ENCODE measurements at places on chromosomes 2 and 18.

- DNase-seq: no peak
Observed at GRCh38 chr2:174172802-174173355, 75.5 kb downstream of the OLA1 start.

- DNase-seq: no peak
Observed at GRCh38 chr2:221655300-221655699, 83.2 kb upstream of the EPHA4 start.

DNA sequence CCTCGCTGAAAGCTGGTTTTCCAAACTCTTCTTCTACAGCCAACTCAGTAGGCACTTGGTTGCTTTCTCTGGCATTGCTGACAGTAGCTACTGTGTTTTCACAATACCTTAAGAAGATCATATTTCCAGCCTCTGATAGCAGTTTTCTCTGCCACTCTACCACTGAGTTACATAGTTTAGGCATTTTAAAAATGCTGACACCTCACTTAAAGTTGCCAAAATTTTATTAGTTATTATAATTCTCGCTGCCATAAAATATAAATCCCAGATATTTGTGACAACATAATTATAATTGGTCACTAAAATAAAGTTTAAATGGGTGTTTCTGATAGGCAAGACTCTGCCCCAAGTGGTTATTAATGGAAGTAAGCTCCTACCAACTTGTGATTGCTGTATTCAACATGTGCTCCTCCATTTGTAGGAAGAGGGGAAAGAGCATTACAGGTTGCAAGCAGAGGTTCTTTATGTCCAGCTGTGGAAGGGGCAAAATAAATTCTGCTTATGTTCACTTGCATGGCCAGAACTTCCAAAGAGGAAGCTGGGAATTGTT is 1202.8 kb downstream of the CNTNAP5 start:
- DNase-seq: no peak

DNA sequence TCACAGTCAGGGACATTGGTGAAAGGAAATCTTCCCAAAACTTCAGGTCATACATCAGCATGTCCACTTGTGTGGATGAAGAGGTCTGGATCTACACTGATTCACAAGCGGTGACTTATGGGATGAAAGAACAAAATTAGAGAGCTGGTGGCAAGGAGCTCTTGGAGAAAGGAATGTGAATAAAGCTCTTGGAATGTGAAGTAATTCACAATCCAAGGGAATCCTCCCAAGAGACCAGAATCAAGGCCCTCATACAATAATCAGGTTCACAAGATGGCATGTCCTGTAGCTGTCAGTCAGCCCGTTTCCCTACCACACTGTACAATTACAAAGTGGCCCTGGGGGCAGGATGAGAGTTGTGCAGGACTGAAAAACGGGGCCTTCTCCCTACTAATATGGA is 96.2 kb downstream of the MRPS9 start:
- no peak for DNase-seq

- no peak for DNase-seq
Observed at GRCh38 chr2:139495851-139496250, 715.7 kb upstream of the NXPH2 start.

GRCh38 chr2:232887171-232887850 is 17.2 kb downstream of the SNORC start:
- no peak for DNase-seq

- DNase-seq: no peak
Observed at GRCh38 chr2:16774980-16775898, 109.6 kb upstream of the CYRIA start.

DNA sequence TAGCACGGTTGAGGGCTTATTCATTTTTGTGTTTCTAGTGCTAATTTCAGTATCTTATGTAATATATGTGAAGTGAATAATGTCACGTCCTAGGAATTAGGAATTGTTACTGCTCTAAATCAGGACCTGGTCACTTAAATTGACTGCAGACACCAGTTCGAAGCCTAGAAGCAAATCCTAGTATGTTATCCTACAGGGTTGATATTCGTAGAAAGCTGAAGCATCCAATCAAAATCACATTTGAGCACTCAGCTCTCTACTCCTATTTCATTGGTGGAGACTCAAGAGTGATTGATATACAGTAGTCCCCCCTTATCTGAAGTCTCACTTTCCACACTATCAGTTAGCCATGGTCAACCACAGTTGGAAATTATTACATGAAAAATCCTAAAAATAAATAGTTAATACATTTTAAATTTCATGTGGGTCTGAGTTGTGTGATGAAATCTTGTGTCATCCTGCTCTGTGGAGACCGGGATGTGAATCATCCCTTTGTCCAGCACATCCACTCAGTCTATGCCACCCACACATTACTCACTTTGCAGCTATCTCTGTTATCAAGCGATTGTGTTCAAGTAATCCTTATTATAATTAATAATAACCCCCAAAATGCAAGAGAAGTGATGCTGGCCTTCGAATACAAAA is 35.2 kb upstream of the SCN9A start:
- peak; percentile 91 for DNase-seq

DNA sequence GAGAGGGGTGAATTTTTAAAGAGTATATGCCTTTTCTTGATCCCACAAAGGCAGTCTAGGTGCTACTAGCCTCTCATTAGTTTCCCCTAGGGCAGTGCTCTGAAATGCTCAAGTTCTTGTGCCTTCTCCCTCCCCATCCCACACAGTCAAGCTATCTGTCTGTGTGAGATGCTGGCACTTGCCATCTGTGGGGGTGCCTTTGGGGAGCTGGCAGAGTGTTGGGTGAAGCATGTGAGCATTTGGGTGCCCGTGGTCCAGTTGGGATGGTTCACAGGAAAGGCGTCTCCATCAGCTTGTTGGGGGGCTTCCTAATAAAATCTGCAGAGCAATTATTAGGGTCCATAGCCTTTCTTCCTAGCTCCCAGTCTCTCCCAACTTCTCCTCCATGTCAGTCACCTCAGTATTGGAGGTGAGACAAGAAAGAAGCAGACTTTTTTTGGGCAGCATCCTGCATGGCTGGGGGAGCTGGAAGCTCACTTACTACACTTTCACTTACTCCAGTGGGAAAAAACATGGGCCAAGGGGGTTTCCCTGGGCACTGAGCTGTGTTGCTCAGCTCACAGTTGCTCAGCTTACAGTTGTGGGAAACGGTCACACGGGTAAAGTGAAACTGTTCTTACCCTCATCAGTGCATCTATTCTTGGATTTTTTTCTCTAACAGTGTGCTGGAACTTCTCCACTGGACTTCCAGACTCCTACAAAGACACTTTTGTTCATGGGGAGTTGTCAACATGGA is 29.3 kb downstream of the COLEC11 start:
- no peak for DNase-seq

DNA sequence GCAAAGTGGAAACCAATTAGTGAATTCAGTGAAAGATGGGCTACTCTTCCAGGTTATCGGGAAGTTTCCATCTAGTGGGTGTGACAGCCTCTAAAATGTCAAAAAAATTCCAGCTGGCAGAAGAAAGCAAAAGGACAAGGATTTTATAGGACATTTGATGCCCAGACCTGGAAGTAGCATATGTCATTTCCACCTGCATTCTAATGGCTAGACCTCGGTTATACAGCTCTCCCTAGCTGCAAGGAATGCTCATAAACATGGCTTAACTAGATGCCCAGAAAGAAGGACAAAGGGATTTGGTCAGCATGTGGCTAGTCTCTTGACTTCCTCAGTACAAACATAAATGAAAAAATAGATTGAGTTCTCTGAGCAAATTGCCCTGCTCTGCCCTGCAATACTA is 215.4 kb downstream of the NYAP2 start:
- no peak for DNase-seq

DNA sequence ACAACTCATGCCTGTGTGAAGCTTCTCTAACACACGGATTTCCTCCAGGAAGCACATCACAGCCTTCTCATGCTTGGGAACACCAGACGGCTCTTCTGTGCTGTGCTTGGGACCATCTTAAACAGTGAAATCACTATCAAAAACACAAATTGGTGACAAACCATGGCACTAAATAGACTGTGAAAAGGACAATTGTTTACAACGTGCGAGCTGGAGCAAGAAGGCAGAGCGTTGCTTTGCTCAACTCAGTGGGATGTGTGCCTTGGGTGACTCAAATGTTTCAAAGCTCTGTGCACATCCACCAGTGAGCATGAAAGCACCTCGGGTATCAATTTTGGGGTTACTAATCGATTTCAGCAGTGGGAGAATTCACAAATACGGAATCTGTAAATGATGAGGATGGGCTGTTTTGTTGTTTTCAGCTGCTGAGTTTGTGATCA is 182.4 kb upstream of the ARL4C start:
- no peak for DNase-seq

DNA sequence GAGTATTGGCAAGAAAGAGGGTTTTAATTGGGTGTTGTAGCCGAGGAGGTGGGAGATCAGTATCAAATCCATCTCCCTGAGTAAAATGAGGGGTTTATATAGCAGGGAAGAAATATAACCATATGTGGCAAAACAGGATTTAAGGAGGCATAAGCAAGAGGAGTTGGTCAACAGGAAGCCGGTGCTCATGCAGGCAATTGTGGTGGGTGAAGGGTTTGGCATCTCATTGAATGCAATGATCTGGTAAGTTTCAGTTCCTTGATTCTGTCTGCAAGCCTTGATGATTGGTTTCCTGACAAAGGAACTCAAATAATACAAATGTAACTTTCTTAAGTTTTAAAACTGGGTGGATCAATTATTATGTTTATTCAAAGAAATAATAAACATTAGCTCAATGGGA is 564.4 kb upstream of the LINC00305 start:
- DNase-seq: no peak

DNA sequence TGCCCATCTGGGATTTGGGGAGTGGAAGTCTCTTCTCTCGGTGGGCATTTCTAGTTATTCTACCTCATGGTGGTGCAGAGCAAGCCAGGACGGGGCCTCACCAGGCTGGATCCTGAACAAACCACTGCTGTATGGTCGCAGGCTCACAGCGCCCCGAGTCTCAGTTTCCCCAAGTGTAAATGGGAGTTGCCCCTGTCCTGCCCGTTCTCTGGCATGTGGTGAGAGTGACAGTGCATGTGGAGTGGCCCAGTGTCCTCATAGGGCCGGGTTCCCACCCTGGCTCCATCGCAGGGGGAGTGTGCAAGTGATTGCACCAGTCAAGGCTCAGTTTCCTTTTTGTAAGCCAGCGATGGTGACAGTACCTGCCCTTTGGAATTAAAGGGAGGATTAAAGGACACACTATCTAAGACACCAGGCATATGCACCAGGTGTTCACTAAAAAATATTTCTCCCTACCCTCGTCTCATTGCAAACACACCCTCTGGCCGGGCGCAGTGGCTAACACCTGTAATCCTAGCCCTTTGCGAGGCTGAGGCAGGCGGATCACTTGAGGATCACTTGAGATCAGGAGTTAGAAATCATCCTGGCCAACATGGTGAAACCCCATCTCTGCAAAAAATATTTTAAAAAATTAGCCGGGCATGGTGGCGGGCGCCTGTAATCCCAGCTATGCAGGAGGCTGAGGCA is 173.3 kb upstream of the MYCN start:
- no peak for DNase-seq

- DNase-seq: no peak
Observed at GRCh38 chr2:216633616-216634369, 573 bp downstream of the IGFBP2 start.

- no peak for DNase-seq
Observed at GRCh38 chr2:151878655-151879563, 50.7 kb upstream of the ARL5A start.

GRCh38 chr2:95722131-95722697 is 130.4 kb downstream of the TRIM43 start:
- no peak for DNase-seq

DNA sequence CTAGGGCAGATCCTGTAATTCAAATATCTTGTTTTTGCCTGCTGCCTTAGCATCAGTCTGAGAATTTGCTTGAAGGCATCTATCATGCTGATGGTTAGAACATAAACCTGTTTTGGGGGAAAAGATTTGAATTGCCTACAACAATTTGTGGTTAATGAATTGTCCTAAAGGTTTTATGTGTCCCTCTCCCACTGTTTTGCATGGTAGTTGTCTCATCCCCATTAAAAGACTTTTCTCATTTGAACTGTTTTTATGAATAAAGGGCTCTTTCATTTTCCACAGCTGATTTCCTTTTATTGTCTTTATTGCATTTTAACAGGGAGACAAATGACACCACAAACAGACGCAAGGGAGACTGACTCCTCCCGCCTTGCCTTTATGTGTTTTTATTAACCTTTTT is 275.6 kb downstream of the PIK3C3 start:
- no peak for DNase-seq

DNA sequence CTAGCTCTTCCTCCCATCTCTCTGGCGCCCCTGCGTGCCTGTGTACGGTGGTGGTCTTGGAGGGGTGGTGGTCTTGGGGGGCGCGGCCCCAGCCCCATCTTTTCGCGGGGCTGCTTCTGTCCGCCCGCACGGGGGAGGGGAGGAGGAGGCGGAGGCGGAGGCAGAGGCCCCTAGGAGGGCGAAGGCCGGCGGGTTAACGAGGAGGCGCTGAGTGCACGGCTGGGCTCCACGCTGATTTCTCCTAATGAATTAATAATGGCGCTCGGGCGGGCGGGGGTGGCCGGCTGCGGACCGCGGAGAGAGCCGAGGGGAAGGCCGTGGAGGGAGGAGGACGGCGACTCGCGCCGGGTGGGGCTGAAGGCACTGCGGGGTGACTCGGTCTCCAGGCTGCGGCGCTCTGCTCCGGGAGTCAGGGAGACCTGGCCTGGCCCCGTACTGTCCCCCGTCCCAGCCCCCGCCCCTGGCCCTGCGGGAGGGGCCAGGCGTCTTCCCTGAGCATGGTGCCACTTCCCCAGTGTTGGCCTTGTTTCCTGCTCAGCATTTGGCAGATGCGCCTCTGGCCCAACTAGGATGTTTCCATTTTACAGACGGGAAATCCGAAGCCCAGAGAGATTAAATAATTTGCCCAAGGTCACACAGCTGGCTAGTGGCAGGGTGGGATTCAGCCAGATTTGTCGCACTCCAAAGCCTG is 6.0 kb downstream of the GAREM2 start:
- peak; percentile 11 for DNase-seq

- no peak for DNase-seq
Observed at GRCh38 chr2:225040142-225040541, 2.1 kb downstream of the DOCK10 start.

- no peak for DNase-seq
Observed at GRCh38 chr2:141942006-141942789, 188.6 kb downstream of the LRP1B start.

DNA sequence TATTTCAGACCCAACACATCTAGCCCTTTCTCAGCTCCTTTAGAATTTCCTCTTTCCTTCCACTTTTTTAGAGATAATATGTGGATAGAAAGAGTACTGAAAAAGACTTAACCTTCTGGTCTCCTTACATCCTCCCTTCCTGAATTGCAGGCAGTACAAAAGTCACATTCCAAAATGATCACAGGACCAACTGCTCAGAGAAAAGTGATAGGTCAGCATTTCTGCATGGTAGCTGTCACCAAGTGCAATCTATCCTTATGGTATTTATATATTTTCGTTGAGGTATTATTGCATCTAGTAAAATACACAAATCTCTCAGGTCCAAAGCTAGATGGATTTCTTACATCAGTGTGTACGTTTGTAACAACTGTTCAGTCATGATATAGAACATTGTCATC is 427.5 kb downstream of the LPIN1 start:
- no peak for DNase-seq

GRCh38 chr2:109638795-109639194 is 24.6 kb downstream of the SOWAHC start:
- DNase-seq: no peak

GRCh38 chr18:69282371-69282770 is 118.3 kb upstream of the DOK6 start:
- DNase-seq: no peak

All from foreskin keratinocyte (primary cell).